ENCODE measurements at places on chromosomes 5 and 9.
A peak's percentile ranks its signal among the peaks of the same experiment; 100 is the strongest.

GRCh38 chr5:121182788-121183490 lies 668.7 kb upstream of the FTMT start:
- DNase-seq: no peak

DNA sequence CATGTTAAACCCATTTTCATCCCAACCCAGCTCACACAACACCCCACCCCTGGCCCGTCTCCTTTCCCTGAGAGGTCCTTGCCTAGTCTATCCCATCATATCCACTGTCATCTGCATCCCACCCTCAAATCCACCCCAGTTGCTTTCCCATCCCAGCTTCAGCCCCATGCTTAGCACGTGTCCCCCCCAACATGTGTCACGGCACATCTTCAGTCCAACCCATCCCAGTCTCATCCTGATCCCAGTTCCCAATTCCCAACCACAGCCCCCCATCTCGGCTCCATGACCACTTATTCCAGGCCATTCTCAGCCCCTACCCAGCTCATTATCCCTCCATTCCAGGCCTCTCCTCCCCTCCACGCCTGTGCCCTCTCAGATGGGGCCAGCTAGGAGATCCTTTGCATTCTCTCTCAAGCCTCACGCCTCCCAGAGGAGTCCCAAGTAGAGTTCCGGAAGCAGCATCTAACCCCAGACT lies 605 bp upstream of the DBN1 start:
- no peak for DNase-seq

DNA sequence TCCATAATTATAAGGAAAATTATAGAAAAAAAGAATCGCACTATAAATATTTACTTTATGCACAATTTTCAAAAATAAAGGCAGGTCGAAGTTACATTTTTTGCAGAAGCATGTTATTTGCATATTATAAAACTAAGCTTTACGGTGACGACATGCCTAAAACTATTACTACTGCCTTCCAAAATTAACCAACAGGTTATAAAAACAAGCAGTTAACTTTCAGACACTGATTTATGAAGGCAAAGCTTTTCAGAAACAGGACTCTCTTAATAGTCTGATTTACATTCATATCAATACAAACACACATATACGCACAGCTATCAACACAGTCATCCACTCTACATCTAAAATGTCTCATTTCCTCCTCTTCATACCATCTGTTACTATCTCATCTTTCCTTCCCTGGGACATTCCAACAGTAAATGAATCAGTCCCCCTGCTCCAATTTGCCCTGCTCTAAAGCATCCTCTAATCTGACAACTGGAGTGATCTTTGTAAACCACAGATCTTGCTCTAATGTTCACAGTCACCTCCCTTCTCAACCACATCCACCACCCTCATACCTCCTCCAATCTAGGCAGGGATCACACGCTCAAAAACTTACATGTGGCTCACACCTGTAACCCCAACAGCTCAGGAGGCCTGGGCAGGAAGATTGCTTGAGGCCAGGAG lies 21.6 kb downstream of the FBXW11 start:
- no peak for DNase-seq

DNA sequence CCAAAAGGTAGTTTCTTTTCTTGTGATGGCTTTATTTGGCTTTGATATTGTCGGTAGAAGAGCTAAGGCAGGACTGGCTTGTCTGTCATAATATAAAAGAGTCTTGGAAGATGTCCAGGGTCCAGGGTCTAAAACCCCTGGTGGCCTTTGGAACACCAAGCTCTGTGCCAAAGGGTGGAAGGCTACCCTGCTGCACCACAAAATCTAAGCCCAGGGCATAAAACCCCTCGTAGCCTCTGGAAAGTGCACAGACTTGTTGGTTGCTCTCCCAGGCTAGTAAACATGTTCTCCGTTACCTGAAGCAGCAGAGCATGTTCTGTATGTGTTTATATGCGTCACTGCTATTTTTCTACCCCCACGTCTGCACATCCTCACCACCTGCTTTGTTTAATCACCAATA lies 75.5 kb downstream of the OSTF1 start:
- DNase-seq: no peak

DNA sequence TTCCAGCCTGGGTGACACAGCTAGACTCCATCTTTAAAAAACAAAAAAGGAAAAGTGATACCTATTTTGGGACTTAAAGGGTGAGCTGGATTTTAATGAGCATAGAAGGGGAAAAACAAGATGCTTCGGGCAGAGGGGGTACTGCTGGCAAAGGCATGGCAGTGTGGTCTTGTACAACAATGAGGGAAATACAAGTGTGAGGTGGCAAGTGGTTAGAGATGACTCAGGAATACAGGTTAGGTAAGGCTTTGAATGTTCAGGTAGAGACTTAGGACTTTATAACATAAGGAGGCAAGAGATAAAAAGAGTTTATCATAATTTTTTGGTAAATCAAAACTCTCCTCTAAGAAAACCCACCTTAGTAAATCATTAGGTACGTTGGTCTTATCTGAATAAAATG lies 132.9 kb downstream of the FBN2 start:
- DNase-seq: no peak

- no peak for DNase-seq
Observed at GRCh38 chr5:68053202-68053601, 162.4 kb upstream of the PIK3R1 start.

- DNase-seq: peak; percentile 59
Observed at GRCh38 chr9:35538361-35539234, 48.7 kb downstream of the RUSC2 start.

GRCh38 chr5:219460-219863 lies 1.3 kb downstream of the SDHA start:
- DNase-seq: no peak

DNA sequence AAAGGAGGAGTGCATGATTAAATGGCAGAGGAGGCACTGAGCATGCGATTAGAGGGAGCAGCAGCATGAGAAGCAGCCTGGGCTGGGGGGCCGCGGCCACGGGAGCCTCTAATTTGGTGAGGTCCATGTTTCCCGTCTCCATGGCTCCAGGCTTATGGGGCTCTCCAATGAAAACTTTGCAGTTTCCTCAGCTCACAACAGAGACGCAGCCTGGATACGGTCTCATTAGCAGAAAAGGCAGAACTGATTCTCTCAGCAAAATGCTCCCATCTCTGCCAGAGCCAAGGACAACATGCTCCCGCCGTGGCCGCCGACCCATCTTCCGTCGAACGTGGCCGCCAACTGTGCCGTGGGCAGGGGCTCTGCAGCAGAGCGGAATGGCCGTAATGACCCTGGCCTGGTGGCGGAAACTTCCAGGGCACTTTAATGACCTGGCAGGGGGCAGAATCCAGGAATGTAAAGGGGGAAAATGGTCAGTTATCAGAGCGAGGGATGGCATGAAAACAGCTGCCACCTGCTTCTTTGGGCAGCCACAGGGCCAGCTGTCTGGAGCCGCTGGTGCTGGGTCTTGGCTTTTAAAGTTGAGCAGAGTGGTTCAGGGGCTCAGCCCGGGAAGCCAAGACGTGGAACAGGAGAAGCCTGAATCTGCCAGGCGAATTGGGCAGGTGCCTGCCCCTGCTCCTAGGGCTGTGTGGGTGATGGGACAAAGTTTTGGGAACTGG lies 76.5 kb downstream of the COL5A1 start:
- DNase-seq: no peak

GRCh38 chr9:124802426-124802825 lies 25.5 kb downstream of the OLFML2A start:
- no peak for DNase-seq

DNA sequence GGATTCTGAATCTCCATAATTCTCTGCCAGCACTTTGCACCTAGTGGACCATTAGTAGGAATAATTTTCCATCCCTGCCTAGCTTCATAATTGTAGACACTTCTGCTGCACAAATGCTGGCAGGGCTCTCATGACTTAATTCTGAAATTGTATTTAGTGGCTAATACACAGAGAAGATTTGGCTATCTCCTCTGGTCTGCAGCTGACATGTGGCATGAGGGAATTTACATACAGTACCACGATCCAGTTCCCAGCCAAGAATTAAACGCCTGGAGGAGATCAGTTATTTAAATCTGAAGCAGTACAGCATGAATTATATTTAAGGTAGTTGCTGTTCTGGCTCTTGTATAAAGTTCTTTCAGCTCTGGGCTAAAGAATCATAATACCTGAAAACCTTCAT lies 46.5 kb downstream of the IQGAP2 start:
- no peak for DNase-seq

GRCh38 chr5:109161914-109162683 lies 247.7 kb downstream of the PJA2 start:
- no peak for DNase-seq

DNA sequence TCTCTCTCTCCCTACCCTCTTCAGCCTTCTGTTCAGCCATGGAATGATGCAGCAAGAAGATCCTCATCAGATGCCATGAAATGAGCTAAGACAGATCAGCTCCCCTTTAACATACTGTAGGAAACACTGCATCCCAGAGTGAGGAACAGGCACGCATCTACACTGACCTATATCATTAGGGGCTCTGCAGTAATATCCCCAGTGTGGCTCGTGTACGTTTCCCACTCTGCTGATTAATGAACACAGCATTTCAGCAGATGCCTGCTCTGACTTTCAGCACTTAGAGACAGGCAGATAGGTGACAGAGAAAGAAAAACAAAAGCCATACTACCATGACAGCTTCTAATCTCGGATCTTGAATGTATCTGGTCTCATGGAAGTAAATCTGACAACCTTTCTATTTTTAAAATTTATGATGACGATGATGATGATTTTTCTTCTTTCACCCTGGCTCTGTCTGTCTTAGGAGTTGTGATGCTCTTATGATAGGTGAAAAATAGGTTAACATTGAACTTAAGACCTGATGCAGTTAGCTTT lies 750.3 kb downstream of the CDH12 start:
- DNase-seq: no peak

DNA sequence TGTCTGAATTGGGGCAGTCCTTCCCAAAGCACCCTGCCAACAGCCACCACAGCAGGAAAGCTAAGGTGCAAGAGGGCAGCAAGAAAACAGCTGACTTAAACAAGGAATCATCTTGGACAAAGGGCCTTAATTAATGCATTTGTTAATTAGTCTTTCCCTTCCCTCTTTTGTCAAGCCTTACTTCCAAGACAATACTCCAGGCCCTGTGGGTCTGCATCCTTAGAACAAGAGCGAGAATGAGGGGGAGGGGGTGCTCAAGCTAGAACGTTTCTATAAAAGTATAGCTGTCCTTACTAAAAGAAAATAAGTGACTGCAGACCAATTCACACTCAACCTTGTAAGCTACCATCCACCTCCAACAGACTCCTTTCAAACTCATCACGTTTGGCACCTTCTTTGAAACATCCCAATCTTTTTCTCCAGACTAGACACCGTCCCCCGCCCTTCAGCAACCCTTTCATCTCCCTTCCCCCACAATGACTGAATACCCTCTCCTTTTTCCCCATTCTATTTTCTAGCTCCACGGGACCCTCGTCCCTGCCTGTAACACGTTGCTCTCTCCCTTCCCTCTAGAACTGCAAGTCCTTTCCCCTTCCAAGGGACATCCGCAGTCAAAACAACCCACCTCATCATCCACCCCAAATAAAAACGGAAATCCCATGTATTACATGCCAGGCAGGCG lies 85.7 kb upstream of the RNF38 start:
- no peak for DNase-seq

- no peak for DNase-seq
Observed at GRCh38 chr9:134832471-134832870, 48.1 kb upstream of the FCN2 start.

- DNase-seq: no peak
Observed at GRCh38 chr9:14403081-14403480, 89.1 kb upstream of the NFIB start.

All from NT2/D1 (cell line).